ENCODE measurements at places on chromosomes 16 and 17.

DNA sequence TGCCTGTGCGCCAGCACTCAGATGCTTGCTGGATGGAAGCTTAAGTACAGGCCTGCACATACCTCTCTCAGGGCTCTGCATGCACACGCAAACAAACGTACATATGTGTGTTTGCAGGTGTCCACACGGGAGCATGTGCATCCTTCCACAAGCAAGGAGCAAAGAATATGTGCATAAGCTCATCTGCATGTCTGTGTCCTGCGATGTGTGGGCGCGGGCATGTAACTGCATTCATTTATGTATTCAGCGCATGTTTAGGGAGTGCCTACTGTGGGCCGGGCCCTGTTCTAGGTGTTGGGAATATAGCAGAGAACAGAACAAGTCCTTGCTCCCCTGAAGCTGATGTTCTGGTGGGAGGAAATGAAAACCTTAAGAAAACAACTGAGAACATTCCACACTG is 13.7 kb downstream of the TRPV2 start:
- DNase-seq = no peak
- no peak overlapping the region for H3K27ac ChIP-seq
- no peak overlapping the region for H3K4me3 ChIP-seq

GRCh38 chr17:80834893-80835275 is 156.8 kb upstream of the CHMP6 start:
- no peak for DNase-seq
- H3K4me1 ChIP-seq = peaks cover 28% of the 10 kb centered on the region
- no peaks in the 10 kb centered on the region for H3K36me3 ChIP-seq

GRCh38 chr16:28984091-28984490 is 761 bp upstream of the LAT start:
- H3K4me3 ChIP-seq = no peak overlapping the region
- no peaks in the 10 kb centered on the region for H3K27me3 ChIP-seq
- no peaks in the 10 kb centered on the region for H3K4me1 ChIP-seq
- DNase-seq = no peak

DNA sequence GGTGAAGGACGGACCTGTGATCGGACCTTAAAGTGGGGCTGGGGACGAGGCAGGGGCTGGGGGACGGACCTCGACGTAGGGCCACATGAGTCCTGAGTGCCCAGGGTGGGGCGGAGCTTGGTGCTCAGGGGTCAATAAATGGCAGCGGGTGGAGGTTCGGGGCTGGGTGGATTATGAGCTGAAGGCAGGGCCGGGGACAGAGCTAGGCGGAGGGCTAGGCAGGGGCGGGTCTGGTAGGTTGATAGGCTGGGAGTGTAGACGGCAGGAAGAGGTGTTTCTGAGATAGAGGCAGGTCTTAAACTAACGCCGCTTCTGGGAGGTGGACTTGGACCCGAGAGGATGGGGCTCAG is 733 bp downstream of the CHRNB1 start:
- H3K27ac ChIP-seq = no peak overlapping the region
- no peak for DNase-seq
- peak overlapping the region; percentile 56 for H3K4me3 ChIP-seq
- peaks cover 11% of the 10 kb centered on the region for H3K4me1 ChIP-seq
- no peaks in the 10 kb centered on the region for H3K36me3 ChIP-seq

- H3K4me1 ChIP-seq = peaks cover 8% of the 10 kb centered on the region
- H3K27ac ChIP-seq = no peak overlapping the region
Measured at GRCh38 chr16:48252013-48252412, 4.7 kb upstream of the ABCC11 start.

- H3K27ac ChIP-seq = peak overlapping the region; percentile 89
- H3K4me3 ChIP-seq = peak overlapping the region; percentile 97
Measured at GRCh38 chr16:85011846-85012284, 530 bp upstream of the ZDHHC7 start.

GRCh38 chr17:44795928-44796327 is 34.2 kb downstream of the GJC1 start:
- H3K36me3 ChIP-seq = peaks cover 9% of the 10 kb centered on the region
- no peak overlapping the region for H3K4me3 ChIP-seq
- peaks cover 28% of the 10 kb centered on the region for H3K4me1 ChIP-seq
- DNase-seq = no peak

GRCh38 chr17:39935909-39936308 is 8.4 kb downstream of the LRRC3C start:
- H3K27ac ChIP-seq = no peak overlapping the region
- H3K27me3 ChIP-seq = no peaks in the 10 kb centered on the region
- no peaks in the 10 kb centered on the region for H3K36me3 ChIP-seq
- peaks cover 20% of the 10 kb centered on the region for H3K4me1 ChIP-seq
- peak; percentile 49 for DNase-seq
- no peak overlapping the region for H3K4me3 ChIP-seq

- H3K36me3 ChIP-seq = no peaks in the 10 kb centered on the region
- H3K4me3 ChIP-seq = no peak overlapping the region
- H3K27me3 ChIP-seq = peaks cover 34% of the 10 kb centered on the region
- H3K4me1 ChIP-seq = peaks cover 7% of the 10 kb centered on the region
Measured at GRCh38 chr16:87131061-87131995, 185.9 kb downstream of the C16orf95 start.

DNA sequence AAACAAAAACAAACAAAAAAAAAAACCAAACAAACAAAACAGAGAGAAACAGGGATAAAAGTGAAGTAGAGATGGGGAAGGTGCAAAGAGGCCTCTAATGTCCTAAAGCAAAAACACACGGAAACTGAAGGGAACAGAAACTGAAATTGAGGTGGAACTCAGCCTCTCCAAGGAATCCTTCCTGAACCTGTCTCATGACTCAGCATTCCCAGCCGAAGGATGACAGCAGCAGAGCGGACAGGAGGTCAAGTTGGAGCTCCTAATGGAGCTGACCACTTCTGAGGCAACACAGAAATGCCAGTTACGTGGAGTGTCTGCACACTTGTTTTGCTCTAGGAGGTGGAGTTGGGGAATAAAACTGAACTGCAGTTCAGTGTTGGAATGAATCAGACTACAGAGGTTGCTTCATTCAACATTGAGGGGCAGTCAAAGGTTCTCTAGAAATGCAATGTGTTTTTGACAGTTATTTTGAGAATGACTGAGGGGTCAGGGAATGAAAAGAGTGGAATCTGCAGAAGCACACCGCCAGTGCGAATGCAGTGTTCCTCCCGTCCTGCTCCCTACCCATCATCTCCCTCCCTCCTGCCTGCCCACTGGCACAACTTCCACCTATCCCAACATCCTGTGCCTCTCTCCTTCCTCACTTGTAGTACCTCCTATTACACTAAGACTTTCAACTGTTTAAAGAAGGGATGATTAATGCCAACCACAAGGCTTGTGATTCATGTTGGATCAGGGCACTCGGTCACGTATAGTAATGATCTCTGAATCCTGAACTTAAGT is 6.3 kb downstream of the UBE2O start:
- H3K4me3 ChIP-seq = peak overlapping the region; percentile 45
- no peaks in the 10 kb centered on the region for H3K27me3 ChIP-seq
- no peaks in the 10 kb centered on the region for H3K36me3 ChIP-seq
- peaks cover 57% of the 10 kb centered on the region for H3K4me1 ChIP-seq

DNA sequence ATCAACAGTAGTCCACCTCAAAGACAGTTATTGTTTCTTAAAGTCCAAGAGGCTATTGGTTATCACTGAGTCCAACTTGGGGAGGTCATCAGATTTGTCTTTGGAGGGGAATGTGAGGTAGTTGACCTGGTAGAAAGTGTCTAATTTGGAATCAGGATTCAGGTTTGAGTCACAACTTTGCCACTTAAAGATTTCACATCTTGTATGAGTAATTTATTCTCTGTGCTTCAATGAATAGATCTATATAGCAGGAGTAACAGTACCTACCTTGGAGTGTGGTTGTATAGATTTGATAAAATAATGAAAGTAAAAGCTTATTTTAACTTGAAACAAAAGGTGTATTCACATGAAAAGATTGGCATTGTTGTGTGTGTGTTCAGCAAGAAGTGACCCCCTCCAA is 119.3 kb upstream of the TBX2 start:
- H3K4me3 ChIP-seq = no peak overlapping the region
- H3K36me3 ChIP-seq = no peaks in the 10 kb centered on the region
- DNase-seq = peak; percentile 25
- H3K27me3 ChIP-seq = no peaks in the 10 kb centered on the region

- peaks cover 32% of the 10 kb centered on the region for H3K4me1 ChIP-seq
- H3K36me3 ChIP-seq = no peaks in the 10 kb centered on the region
- DNase-seq = peak; percentile 81
- no peaks in the 10 kb centered on the region for H3K27me3 ChIP-seq
- H3K27ac ChIP-seq = peak overlapping the region; percentile 94
Measured at GRCh38 chr17:45073414-45074070, 12.4 kb downstream of the NMT1 start.

DNA sequence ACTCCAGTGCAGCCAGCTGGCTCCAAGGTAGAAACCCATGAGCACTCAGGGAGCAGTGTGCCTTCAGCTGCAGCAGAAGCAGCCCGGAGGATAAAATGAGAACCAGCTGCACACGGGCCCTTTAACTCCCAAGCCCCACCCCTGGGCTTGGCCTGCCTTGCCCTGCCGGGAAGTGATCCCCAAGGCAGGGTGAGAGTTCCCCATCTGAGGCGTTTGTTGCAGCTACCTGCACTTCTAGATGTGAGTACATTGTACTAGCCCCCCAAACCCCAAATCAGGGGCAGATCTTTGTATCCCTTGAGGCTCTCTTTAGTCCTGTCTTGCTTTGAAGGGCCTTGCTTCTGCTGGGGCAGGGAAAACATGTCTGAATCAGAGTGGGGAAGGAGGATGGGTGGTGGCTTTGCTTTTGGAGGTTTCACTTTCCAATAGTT is at the start of gene MVP:
Gene MVP, plus strand, starts transcription at position 192 of the 431 bp plus-strand sequence. CDS start 10,088 bp downstream, outside the sequence.
- DNase-seq = peak; percentile 87
- peaks cover 46% of the 10 kb centered on the region for H3K4me1 ChIP-seq
- H3K4me3 ChIP-seq = peak within 1 kb of the TSS; percentile 100
- H3K27ac ChIP-seq = peak within 1 kb of the TSS; percentile 93
- no peaks in the 10 kb centered on the region for H3K27me3 ChIP-seq
- no peaks in the 10 kb centered on the region for H3K36me3 ChIP-seq

- H3K27me3 ChIP-seq = no peaks in the 10 kb centered on the region
- no peaks in the 10 kb centered on the region for H3K4me1 ChIP-seq
- H3K4me3 ChIP-seq = no peak overlapping the region
- no peak overlapping the region for H3K27ac ChIP-seq
- no peak for DNase-seq
Measured at GRCh38 chr16:13269905-13270528, 368.6 kb downstream of the SHISA9 start.

DNA sequence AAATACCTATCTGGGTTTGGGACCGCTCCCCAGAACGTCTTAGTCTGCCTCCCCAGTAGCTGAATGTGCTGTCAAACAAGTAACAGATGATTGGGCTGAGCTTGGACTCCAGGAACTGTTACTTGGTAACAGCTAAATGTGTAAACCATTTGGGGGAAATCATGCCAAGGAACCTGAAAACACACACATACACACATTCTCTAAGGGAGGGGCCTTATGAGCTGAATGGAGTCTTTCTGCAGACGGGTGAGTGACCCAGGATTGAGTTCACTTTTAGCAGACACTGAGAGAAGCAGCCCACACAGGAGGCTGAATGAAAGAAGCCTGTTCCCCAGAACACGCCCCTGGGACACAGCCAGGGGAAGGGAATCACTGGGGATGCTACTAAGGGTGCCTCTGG is 1.6 kb downstream of the ACLY start:
- peaks cover 44% of the 10 kb centered on the region for H3K4me1 ChIP-seq
- peak; percentile 92 for DNase-seq
- no peaks in the 10 kb centered on the region for H3K27me3 ChIP-seq
- H3K36me3 ChIP-seq = peaks cover 7% of the 10 kb centered on the region

- peak overlapping the region; percentile 94 for H3K4me3 ChIP-seq
- H3K27ac ChIP-seq = peak overlapping the region; percentile 93
- DNase-seq = peak; percentile 49
- no peaks in the 10 kb centered on the region for H3K27me3 ChIP-seq
- peaks cover 8% of the 10 kb centered on the region for H3K36me3 ChIP-seq
Measured at GRCh38 chr17:18314059-18314730, 599 bp downstream of the TOP3A start.

- H3K4me3 ChIP-seq = no peak overlapping the region
- no peaks in the 10 kb centered on the region for H3K36me3 ChIP-seq
- H3K4me1 ChIP-seq = peaks cover 18% of the 10 kb centered on the region
- H3K27ac ChIP-seq = no peak overlapping the region
- H3K27me3 ChIP-seq = no peaks in the 10 kb centered on the region
Measured at GRCh38 chr17:57366558-57367351, 110.4 kb downstream of the MSI2 start.

DNA sequence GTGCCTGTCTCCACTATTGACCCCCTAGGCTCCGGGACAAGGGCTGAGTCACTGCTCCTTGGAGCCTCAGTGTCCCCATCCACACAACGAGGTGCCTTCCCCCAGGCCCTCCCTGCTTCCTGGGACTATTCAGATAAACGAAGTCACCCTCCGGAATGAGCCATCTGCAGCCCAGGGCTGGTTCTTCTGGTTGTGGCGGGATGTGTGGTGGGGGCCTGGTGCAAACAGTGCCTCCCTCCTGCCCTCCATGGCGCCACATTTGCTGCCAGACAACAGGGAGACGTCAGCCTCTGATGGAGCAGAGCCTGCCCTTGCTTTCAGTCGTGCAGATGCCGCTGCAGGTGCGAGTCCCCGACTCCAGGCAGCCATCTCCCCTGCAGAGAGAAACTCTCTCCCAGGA is 5.1 kb upstream of the KRT16 start:
- H3K36me3 ChIP-seq = no peaks in the 10 kb centered on the region
- DNase-seq = no peak
- no peak overlapping the region for H3K4me3 ChIP-seq
- H3K27ac ChIP-seq = no peak overlapping the region
- no peaks in the 10 kb centered on the region for H3K27me3 ChIP-seq

- H3K4me3 ChIP-seq = no peak overlapping the region
- no peak overlapping the region for H3K27ac ChIP-seq
- H3K36me3 ChIP-seq = no peaks in the 10 kb centered on the region
- no peaks in the 10 kb centered on the region for H3K4me1 ChIP-seq
- H3K27me3 ChIP-seq = peaks cover 4% of the 10 kb centered on the region
Measured at GRCh38 chr16:80060470-80060869, 459.9 kb upstream of the MAF start.

GRCh38 chr17:39688475-39688835 is 598 bp upstream of the PGAP3 start:
- DNase-seq = peak; percentile 45
- peak overlapping the region; percentile 92 for H3K4me3 ChIP-seq
- no peaks in the 10 kb centered on the region for H3K36me3 ChIP-seq
- H3K27me3 ChIP-seq = no peaks in the 10 kb centered on the region
- peak overlapping the region; percentile 64 for H3K27ac ChIP-seq
- peaks cover 8% of the 10 kb centered on the region for H3K4me1 ChIP-seq

DNA sequence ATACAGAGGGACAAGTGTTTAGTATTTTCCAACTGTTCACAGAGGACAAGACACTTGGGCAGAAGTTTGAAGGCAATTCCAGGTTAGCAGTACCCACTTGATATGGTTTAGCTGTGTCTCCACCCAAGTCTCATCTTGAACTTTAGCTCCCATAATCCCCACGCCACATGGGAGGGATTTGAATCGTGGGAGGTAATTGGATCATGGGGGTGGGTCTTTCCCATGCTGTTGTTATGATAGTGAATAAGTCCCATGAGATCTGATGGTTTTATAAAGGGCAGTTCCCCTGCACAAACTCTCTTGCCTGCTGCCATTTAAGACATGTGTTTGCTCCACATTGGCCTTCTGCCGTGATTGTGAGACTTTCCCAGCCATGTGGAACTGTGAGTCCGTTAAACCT is 668.9 kb downstream of the MAF start:
- no peak for DNase-seq
- H3K4me3 ChIP-seq = no peak overlapping the region
- no peaks in the 10 kb centered on the region for H3K4me1 ChIP-seq
- no peaks in the 10 kb centered on the region for H3K27me3 ChIP-seq

- DNase-seq = peak; percentile 22
- H3K27ac ChIP-seq = peak overlapping the region; percentile 48
- H3K27me3 ChIP-seq = no peaks in the 10 kb centered on the region
- peaks cover 30% of the 10 kb centered on the region for H3K36me3 ChIP-seq
Measured at GRCh38 chr16:66717776-66718175, 21.2 kb upstream of the CMTM4 start.

GRCh38 chr16:47995354-47995753 is 160.4 kb downstream of the ABCC12 start:
- no peak for DNase-seq
- no peaks in the 10 kb centered on the region for H3K36me3 ChIP-seq
- H3K4me1 ChIP-seq = no peaks in the 10 kb centered on the region
- H3K27ac ChIP-seq = no peak overlapping the region
- no peak overlapping the region for H3K4me3 ChIP-seq
